Right forelimb (tissue), 1 donor: ENCODE measurements at places on chromosomes 6 and 20.

DNA sequence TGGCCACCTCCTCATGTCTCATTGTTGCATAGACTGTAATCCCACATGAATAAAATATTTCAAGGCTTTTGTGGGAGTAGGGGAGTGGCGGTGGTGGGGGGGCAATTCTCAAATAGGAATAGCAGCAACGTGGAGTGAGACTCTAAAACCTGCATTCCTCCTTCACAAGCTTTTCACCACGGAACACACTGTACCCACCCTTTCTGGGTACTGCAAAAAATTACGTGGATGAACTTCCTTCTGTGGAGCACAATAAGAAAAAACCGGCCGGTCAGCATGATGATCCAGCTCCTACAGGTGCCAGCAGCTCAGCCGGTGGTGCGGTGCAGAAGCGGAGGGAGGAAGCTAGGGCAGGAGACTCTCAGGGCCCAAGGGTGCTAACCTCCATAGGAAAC is 930 bp upstream of the RRAGD start:
- no peak for DNase-seq

GRCh38 chr6:39909701-39910100 is 24.6 kb downstream of the MOCS1 start:
- DNase-seq, result no peak

GRCh38 chr6:46284475-46284874 is 113.7 kb upstream of the ENPP5 start:
- DNase-seq, result no peak

GRCh38 chr6:15465212-15465611 is 197.6 kb downstream of the DTNBP1 start:
- DNase-seq, result no peak

DNA sequence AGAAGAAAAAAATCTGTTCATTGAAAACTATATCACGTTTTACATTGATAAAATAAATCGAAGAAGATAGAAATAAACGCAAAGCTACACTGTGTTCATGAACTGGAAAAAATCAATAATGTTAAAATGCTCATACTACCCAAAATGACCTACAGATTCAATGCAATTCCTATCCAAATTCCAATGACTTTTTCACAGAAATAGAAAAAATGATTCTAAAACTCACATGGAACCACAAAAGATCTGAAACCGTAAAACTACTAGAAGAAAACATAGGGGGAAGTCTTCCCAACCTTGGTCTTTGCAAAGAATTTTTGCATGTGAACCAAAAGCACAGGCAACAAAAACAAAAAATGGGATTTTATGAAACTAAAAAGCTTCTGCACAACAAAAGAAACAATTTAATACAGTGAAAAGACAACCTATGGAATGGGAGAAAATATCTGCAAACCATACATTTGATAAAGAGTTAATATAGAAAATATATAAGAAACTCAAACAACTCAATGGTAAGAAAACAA is 33.9 kb upstream of the ULBP3 start:
- no peak for DNase-seq
